A549 treated with Hydrocortisone at 1 μM for 4 hours (cell line): ENCODE measurements at places on chromosomes 5 and 9. TPM values are rescaled to one million over a fixed set of nuclear protein-coding genes. Genes with fewer than 3 reads are reported as not detected.

Gene PCA3
- total RNA-seq, result not detected in 5 replicates

Gene MYOZ3
- total RNA-seq, result 0.07 to 0.14 TPM in 2 of 5 replicates, not detected in the others

Gene LCN1
- 0.15 to 0.20 TPM in 2 of 5 replicates, not detected in the others for total RNA-seq

Gene DMRT3
- total RNA-seq, result not detected in 5 replicates

Gene NACC2
- 32.4 to 36.5 TPM (median 34.7 TPM) in 5 replicates for total RNA-seq

Gene TSSK1B
- total RNA-seq, result not detected in 5 replicates

Gene ANKRD55
- not detected in 5 replicates for total RNA-seq

Gene BASP1
- 189 to 240 TPM (median 221 TPM) in 5 replicates for total RNA-seq

Gene FCN2
- not detected in 5 replicates for total RNA-seq

Gene MARVELD2
- 2.0 to 4.3 TPM (median 2.4 TPM) in 5 replicates for total RNA-seq

Gene SCGB3A2
- not detected in 5 replicates for total RNA-seq

Gene PHF24
- total RNA-seq, result 0.09 to 0.31 TPM (median 0.14 TPM) in 5 replicates

Gene FOXD4L3
- 0.08 to 0.16 TPM (median 0.12 TPM) in 3 of 5 replicates, not detected in the others for total RNA-seq

Gene EIF4E1B
- total RNA-seq, result not detected in 5 replicates

Gene PAXX
- total RNA-seq, result 46.7 to 85.5 TPM (median 74.2 TPM) in 5 replicates

Gene IL33
- 0.10 to 0.55 TPM (median 0.43 TPM) in 5 replicates for total RNA-seq

Gene CD74
- 0.15 to 0.16 TPM in 2 of 5 replicates, not detected in the others for total RNA-seq

Gene CCL21
- not detected in 5 replicates for total RNA-seq

Gene MAMDC4
- 2.6 to 4.2 TPM (median 4.0 TPM) in 5 replicates for total RNA-seq

Gene CYLC2
- total RNA-seq, result not detected in 5 replicates

Gene NOXA1
- 0.79 to 1.8 TPM (median 1.7 TPM) in 5 replicates for total RNA-seq

Gene CDK9
- total RNA-seq, result 42.8 to 54.4 TPM (median 45.7 TPM) in 5 replicates

Gene NUP188
- 38.4 to 46.2 TPM (median 40.7 TPM) in 5 replicates for total RNA-seq

Gene PKD2L2
- total RNA-seq, result 0.12 TPM in 1 of 5 replicates, not detected in the others

Gene HK3
- 0.05 to 0.18 TPM (median 0.10 TPM) in 3 of 5 replicates, not detected in the others for total RNA-seq

Gene AQP3
- total RNA-seq, result 21.0 to 24.9 TPM (median 23.2 TPM) in 5 replicates

Gene FOXI1
- total RNA-seq, result not detected in 5 replicates

Gene OLFML2A
- total RNA-seq, result 22.1 to 40.5 TPM (median 31.5 TPM) in 5 replicates

Gene MRPL36
- total RNA-seq, result 89.4 to 119 TPM (median 113 TPM) in 5 replicates

Gene SLC9A3
- total RNA-seq, result 2.2 to 2.5 TPM (median 2.2 TPM) in 5 replicates

Gene FAM200C
- 1.6 to 2.1 TPM (median 1.7 TPM) in 5 replicates for total RNA-seq

Gene OBP2B
- not detected in 5 replicates for total RNA-seq

Gene WHRN
- 5.1 to 7.3 TPM (median 6.4 TPM) in 5 replicates for total RNA-seq

Gene GABRA6
- not detected in 5 replicates for total RNA-seq

Gene MLANA
- not detected in 5 replicates for total RNA-seq

Gene RBM27
- total RNA-seq, result 10.3 to 16.1 TPM (median 10.8 TPM) in 5 replicates

Gene OMD
- not detected in 5 replicates for total RNA-seq

Gene TLR4
- 0.09 to 0.15 TPM (median 0.14 TPM) in 5 replicates for total RNA-seq

Gene NSG2
- 0.05 TPM in 1 of 5 replicates, not detected in the others for total RNA-seq

Gene APBA1
- total RNA-seq, result 0.09 to 0.56 TPM (median 0.12 TPM) in 5 replicates

Gene AFAP1L1
- total RNA-seq, result 9.9 to 13.6 TPM (median 12.6 TPM) in 5 replicates

Gene CCL28
- 0.03 to 0.13 TPM (median 0.06 TPM) in 5 replicates for total RNA-seq

Gene SHB
- 30.7 to 44.4 TPM (median 40.8 TPM) in 5 replicates for total RNA-seq

Gene INSYN2B
- total RNA-seq, result 0.12 to 0.25 TPM (median 0.16 TPM) in 5 replicates

Gene LCN10
- not detected in 5 replicates for total RNA-seq

Gene EGFLAM
- 0.09 to 0.37 TPM (median 0.32 TPM) in 5 replicates for total RNA-seq

Gene GPX8
- 30.0 to 40.2 TPM (median 34.2 TPM) in 5 replicates for total RNA-seq

Gene INSL4
- 13.9 to 17.9 TPM (median 16.5 TPM) in 5 replicates for total RNA-seq

Gene NAIP
- 0.35 to 0.48 TPM (median 0.45 TPM) in 5 replicates for total RNA-seq

Gene PCDHB11
- 0.03 to 0.08 TPM (median 0.06 TPM) in 5 replicates for total RNA-seq

Gene IL9
- total RNA-seq, result not detected in 5 replicates

Gene PCDHA9
- total RNA-seq, result not detected in 5 replicates

Gene FOXD4
- total RNA-seq, result 0.23 to 0.55 TPM (median 0.44 TPM) in 5 replicates
